Left cardiac atrium (tissue), 4 donors: ENCODE measurements at places on chromosomes 7 and 10.

GRCh38 chr7:156747718-156748117, 107.1 kb downstream of the RNF32 start:
- DNase-seq: no peak

GRCh38 chr10:104334561-104334960, 3.7 kb downstream of the ITPRIP start:
- DNase-seq: no peak

GRCh38 chr7:30995536-30995935, 31.8 kb downstream of the GHRHR start:
- DNase-seq: no peak

- no peak for DNase-seq
Observed at GRCh38 chr10:75773813-75774782, 342.7 kb downstream of the LRMDA start.

DNA sequence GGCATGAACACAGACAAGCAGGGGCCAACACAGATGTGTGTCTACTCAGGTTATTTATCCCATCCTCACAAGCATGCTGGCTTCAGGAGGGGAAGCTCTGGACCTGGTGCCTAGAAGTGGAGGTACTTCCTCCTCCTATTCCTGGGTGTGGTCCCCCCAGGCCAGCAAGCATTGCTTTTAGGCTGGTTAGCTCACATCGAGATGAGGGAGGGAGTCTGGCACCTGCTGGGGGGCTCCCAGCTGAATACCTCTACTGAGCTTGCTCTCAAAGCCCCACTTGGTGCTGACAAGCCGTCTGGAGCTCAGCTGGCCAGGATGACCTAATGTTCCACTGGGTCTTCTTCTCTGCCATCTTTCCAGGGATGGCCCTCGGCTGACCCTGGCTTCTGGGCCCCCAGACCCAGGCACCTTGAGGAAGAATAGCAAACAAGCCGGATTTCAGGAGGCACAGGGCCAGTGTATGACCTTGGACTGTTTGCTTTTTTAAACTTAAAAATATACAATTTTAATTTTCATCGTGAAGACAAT, 26.8 kb downstream of the FAM241B start:
- DNase-seq: no peak

- DNase-seq: no peak
Observed at GRCh38 chr7:123548406-123548805, 9.2 kb downstream of the NDUFA5 start.

GRCh38 chr10:6009150-6009549, 31.8 kb upstream of the IL15RA start:
- no peak for DNase-seq

DNA sequence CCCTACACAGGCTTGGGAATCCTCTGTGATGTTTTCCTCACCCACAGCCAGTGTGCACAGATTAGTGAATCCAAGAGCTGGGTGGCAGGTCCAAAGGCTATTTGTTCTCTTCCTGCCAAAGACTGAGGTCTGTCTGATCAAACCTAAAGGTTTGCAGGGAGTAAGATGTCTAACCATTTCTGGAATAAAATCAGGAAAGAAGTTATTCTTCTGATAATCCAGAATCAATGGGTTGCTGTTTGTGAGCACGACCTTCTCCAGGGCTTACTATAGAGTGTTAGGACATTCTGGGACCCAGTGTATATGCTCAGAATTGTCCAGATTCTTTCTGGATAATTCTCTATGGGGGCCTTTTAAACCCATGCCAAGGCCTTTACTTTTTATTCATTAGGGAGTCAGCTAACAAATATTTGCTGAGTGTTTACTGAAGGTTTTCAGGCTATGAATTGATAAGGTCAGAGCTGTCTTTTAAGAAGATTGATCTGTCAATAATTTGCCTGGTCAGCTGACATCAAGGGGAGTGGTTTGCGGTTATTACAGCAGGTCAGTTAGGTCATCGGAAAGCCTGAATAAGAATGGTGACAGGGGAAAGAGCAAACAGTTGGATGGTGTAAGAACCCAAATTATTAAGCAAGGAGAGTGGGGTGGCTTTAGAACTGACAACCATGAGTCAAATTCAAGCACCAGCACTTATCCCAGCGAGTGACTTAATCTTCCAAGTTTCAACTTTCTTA, 7.5 kb upstream of the TECTB start:
- no peak for DNase-seq

DNA sequence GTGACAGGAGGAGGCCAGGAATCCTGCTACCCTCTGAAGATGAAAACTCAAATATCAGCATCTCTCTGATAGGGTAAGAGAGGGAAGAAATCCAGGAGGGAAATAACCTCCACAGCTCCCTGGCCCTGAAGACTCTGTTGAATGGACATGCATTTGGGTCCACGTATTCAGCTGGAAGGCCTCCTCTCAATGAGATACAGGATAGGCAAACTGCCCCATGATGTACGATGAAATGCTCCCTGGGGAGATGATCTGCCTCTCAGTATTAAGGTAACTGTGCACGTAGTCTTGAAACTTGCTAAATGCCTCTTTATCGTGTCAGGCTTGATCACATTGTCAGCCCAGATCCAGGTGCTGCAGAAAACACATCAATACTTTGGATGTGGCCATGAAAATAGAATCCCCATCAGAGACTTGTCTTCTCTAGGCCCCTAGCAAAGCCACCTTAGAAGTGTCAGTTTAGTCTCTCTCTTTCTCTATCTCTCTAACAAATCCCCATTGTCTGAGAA, 384.0 kb downstream of the KCNMA1 start:
- no peak for DNase-seq

DNA sequence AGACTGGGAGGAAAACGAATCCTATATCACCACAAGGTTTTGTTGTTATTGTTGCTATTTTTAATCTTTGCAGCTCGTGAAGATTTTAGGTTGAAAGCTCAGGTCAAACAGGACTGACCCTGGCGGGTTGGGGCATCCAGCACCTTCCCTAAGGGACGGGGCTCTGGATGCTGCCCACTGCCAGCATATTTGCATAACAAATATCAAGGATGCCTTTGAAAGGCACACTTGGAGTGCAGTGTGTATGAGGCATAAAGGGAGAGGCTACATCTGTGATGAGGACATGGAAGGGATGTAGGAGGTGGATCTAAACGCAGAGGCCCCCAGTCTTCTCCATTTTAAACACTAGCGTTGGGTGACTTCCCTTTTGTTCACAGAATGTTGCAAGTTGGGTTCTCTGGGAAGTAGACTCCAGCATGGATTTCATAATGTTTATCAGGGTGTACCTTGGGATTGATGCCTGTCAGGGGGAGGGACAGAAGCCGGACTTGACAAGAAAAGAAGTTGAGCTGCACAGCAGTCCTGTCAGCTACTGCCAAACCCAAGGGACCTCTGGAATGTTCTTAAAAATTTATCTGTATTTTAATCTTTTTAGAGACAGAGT, 181.1 kb upstream of the IMMP2L start:
- DNase-seq: no peak

DNA sequence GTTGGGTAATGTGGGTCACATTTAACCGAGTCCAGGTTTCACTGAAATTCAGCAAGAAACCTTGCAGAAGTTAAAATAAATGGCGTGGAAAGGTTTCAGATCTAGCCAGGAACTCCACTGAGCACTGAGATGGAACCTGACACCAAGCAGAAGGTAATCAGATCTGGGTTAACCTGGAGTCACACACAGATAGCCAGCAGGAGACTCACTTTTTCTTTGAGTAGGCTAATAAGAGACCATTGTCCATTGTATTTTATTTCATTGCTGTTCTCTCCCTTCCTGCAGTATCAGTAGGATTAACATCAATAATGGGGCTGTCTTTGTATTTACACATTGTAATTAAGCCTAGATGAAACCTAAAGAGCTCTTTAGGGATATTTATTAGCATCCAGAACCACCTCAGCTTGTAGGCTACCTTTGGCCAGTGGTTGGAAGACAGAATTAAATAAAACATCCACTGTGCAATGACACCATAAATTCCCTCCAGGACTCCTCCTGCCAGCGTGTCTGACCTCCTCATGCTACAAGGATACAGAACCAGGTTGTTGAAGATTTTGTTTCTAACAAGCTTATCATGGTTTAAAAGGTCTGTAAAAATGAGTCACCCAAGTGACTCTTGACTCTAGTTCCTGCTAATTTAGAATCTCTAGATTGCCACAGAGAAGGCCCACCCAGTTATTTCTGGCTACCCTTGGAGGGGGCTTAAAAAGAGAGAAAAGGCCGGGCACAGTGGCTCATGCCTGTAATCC, 151.1 kb downstream of the SORCS1 start:
- DNase-seq: no peak

DNA sequence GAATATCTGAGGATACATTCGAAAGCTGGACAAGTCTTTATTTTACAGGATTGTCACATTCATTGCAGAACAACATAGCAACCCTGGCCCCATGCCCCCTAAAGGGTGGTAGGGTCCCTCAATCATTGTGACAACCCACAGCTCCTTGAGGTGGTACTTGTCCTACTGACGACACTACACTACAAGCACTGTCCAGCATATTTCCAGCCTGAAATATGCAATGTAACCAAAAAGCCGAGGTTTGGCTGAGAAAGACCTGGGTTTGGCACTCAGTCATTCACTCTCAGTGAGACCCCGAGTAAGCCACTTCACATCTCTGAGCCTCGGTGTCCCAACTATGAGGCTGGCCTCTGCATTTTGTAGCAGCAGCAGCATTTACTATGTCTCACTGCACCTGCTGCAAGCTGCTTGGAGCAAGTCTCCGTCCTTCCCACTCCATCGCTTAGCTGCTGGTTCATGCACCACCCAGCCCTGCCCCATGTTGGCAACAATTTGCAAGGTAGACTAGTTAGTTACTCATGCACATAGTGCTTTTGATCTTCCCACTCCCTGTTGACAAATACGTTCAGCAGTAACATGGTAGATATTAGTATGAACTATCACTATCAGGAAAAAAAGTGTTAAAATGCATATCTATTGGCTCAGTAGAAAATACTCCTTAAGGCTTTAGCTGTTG, 43.6 kb upstream of the TNPO3 start:
- no peak for DNase-seq

DNA sequence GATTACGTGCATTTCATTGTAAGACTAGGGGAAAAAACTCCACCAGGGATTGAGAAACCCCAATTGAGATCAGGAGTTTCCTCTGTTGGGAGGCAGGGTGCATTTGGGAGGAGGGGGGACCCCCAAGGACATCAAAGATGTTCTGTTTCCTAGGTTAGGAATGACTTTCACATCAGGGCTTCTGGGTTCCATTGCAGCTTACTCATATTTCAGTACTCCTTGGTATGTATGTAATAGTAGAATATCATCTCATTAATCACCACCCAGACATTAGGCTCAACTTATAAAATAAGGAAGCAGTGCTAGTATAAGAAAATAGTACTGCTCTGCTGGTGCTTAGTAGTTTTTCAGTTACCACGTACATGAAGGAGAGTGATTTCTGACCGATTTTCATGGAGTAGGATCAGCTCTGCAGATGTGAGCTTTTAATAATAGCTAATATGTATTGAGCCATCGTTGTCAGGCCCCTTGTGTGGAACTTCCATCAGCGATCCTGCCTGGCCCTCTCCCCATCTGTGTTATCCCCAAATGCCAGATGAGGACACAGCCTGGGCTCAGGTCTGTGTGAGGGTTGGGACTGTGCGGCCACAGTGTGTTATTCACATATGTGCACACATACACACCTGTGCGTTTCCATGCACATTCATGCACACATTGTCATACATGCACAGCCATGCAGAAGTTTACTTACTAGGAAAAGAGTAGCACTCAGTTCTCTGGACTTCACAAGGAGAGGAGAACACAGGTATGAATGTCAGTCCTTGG, 23.5 kb downstream of the UPP1 start:
- no peak for DNase-seq

GRCh38 chr10:93006435-93007039, 54.1 kb upstream of the CYP26C1 start:
- no peak for DNase-seq

- peak; percentile 43 for DNase-seq
Observed at GRCh38 chr10:72088889-72089575, 681 bp upstream of the SPOCK2 start.

DNA sequence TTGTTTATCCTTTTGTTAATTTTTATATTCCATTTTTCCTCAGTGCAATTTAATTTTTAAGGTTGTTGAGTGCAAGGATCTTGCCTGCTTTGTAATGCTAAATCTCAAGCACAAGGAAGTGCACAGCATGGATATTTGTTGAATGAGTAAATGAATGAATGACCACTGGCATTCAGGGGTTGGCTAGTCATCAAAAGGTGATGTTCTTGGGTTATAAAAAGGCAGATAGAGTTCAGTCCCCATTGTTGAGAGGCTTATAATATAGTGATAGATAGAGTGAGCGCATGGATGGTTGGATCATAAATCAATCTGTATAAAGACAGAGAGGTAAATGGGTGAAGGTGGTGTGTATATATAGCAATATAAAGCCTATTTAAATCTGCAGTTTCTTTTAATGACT, 193.2 kb upstream of the KLF6 start:
- no peak for DNase-seq

DNA sequence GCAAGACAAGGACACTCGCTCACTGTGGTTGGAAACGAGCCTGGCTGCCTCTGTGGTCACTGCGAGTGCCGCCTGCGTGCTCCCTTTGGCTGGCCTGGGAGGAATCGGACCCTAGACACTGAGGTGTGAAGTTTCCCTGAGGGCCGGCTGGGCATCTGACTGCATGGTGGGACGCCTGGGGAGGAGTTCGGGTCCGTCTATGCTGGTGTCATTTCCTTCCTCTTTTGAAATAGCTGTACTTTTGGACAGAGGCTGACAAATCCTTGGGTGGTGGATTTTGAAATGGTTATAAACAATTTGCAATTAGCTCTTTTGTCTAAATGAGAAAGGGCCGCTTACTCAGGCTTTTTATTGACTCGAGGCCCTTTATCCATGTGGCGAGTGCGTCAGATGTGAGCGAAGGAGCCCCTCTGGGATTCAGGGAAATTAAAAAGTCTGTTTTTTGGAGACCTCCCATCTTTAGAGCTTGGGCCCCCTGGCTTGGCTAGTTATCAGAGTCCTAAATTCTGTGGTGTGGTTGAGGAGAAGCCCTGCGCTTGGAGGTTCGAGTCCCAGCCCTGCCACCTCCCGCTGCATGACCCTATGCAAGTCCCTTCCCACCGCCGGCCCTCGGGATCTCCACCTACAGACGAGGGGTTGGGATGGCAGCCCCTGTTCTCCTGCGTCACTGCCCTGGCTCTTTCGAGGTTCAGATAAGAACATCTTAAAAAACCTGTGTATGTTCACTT, 147.1 kb downstream of the RGS10 start:
- DNase-seq: peak; percentile 79

- DNase-seq: no peak
Observed at GRCh38 chr10:34235164-34235832, 579.8 kb downstream of the PARD3 start.
